Hippocampal formation (tissue), 2 donors: ENCODE measurements at places on chromosomes 6 and 20.

- DNase-seq: peak; percentile 33
Observed at GRCh38 chr6:43628393-43629103, 516 bp downstream of the GTPBP2 start.

GRCh38 chr6:152209211-152209610 is 401.7 kb downstream of the ESR1 start:
- DNase-seq: no peak

DNA sequence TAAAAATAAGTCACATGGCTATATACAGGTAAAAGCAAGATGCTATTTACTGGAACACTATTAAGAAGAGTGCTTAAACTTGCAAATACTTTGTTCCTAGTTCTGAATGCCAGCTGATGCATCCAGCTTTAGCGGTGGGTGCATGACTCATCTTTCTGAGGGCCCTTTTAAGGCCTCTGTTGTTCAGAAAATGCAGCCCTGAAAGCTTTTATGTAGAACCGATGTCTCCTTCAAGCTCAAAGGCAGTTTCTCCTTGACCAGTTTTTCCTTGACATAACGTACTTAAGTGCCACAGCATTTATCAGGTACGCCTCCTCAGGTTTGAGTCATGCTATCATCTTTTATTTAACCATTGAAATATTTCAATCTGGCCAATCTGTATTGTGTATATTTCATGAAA is 82.8 kb downstream of the MLIP start:
- DNase-seq: no peak

DNA sequence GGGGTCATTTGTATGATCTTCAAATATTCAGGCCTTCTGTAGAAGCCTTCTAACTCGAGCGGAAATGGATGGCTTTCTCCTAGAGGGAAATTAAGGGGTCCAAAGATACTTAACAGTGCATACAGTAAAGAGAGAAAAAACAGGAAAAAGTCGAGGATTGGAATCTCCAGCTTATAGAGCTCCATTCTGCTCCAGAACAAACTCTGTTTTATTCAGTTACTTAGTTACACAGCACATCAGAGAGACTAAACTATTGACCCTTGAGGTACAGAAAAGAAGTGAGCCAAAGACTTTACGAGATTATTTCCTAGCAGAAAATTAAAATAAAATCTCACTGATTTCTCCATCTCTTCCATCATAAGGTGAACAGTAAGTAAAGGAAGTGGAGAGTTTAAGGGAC is 43.8 kb upstream of the DSE start:
- DNase-seq: no peak

- peak; percentile 29 for DNase-seq
Observed at GRCh38 chr6:19231878-19232561, 605.1 kb upstream of the ID4 start.

GRCh38 chr6:47308552-47309290 is 984 bp downstream of the TNFRSF21 start:
- DNase-seq: no peak

GRCh38 chr6:128455959-128456358 is 64.4 kb downstream of the PTPRK start:
- DNase-seq: no peak
